Mesothelial cell of epicardium (in vitro differentiated cells): ENCODE measurements at places on chromosomes 5 and 9. TPM values are rescaled to one million over a fixed set of nuclear protein-coding genes. Genes with fewer than 3 reads are reported as not detected.

- DNase-seq = no peak
Observed at GRCh38 chr5:38607396-38607795, 51.0 kb upstream of the LIFR start.

GRCh38 chr5:163548649-163549048 lies 43.2 kb downstream of the MAT2B start:
- no peak for DNase-seq

- DNase-seq = no peak
Observed at GRCh38 chr5:148259288-148259687, 9.3 kb upstream of the SPINK13 start.

DNA sequence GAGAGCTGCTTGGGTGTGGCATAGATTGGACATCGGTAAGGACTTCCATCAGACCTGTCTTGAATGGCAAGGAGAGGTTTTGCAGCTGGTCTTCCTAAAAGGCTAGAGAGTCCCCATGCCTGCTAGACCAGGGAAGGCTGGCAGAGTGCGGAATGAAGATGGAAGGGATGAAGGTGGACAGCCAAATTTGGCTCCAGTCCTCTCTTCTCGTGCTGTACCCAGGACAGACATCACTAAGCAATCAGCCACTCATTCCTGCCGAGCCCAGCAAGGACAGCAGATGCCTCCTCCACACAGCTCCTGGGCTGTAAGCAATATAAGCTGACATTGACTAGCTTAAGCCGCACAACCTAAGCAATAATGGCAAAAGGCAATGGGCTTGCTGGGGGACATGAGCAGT lies 112.0 kb downstream of the OLFM1 start:
- no peak for DNase-seq

GRCh38 chr9:137391411-137391754 lies 31.6 kb downstream of the EXD3 start:
- no peak for DNase-seq

- DNase-seq = no peak
Observed at GRCh38 chr5:156147944-156148285, 179.0 kb upstream of the SGCD start.

DNA sequence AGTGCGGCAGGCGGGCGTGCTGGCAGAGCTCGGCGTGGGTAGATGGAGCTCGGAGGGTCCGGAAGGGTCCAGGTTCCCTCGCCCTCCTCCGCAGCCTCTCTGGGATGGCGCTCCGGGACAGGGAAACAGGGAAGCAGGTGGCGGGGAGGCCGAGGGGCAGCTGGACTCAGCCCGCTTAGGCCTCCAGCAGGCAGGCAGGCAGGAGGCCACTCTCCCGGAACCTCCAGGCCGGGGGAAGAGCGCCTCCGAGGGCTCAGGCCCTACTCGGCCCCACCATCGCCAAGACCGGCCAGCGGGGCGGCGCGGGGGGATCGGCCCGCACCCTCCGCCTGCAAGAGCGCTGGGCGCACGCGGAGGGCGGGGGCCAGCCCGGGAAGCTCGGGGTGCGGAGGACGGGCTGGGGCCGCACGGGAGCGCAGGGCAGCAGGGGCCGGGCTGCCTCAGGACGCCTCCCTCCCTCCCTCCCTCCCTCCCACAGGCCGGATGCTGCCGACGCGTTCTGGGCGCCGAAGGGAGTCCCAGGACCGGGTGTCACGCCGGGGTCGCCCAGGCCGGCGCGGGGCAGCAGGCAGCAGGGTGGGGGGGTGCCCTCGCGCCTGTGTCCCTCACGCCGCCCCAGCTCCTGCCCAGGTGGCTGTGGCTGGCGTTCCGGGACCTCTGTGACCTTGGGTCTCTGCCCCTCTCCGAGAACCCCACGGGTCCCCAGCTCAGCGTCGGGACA lies 977 bp downstream of the MGAT4B start:
- DNase-seq = no peak

- DNase-seq = no peak
Observed at GRCh38 chr5:78235289-78235688, 59.2 kb downstream of the AP3B1 start.

DNA sequence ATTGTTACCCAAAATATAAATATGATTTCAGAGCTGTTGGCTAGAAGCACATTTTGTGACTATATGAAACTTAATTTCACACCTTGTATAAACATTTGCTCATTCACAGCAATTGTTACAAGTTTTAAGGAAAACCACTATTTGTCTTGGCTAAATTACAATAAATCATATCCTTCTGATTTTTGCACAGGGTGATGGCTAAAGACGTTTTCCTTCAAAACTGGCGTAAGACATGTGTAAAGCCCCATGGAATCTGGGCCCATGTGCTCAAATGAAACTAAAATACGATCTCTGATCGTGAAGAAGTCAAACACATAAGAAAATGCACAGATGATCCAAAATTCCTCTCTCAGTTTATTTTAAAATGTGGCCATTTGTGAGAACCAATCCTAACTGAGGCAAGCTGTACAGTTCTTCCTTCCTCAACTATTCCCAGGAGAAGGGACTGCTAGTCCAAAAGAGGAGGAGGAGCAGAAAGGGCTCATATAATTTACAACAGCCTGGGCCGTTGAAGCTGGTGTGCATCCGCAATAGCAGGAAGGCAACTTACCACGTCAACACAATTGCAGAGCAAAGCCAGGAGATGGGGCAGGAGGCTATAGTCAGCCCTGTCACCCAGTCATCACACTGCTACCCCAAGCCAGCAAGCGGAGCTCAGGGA lies 98.4 kb downstream of the MED27 start:
- DNase-seq = no peak

DNA sequence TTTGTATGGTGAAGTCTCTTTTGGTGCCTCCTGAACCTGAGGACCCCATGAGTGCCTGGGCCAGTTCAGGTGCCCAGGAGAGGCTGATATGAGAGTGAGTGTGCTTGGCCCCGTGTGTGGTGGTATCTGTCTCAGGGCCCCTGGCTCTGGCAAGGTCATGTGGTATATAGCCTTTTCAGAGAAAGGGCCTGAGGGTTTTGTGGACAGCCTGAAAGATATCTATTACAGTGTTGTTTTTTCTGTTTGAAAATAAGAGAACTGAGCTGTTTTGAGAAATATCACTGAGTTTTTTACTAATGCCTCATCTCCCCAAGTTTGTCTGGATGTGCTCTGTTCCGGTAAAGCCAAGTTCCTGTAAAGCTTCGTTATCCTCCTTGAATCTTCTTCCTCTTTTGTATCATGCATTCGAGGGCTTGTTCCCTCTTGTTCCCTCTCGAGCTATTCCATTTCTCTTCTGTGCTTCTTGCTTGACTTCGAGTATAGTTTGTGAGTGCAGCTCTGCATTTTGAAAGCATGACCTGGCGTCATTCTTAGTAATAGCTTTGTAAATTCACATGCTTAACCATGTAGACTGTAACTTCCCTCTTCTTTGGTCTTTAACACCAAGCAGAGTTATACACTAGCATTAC lies 122.3 kb downstream of the MAST4 start:
- DNase-seq = no peak

DNA sequence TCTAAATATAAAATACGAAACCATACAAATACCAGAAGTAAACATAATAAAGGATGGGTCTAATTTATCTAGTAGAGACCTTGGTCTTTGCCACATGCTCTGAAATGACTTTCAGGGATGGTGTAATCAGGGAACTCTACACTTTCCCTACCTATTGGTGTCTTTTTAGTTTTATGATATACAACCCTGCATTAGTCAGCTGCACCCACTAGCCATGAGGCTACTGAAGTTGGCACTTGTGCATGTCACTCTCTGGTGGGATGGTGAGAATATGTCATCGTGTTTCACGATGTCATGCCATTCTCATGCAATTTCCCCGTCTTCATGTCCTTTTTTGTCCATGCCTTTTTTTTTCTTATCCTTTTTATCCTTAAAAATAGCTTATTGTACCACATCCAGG lies 234.9 kb upstream of the ACTBL2 start:
- no peak for DNase-seq

GRCh38 chr9:101176384-101176783 lies 147.9 kb downstream of the PLPPR1 start:
- no peak for DNase-seq

GRCh38 chr5:17794201-17794600 lies 159.9 kb downstream of the TAF11L14 start:
- no peak for DNase-seq

- no peak for DNase-seq
Observed at GRCh38 chr9:123061216-123061615, 27.7 kb downstream of the GPR21 start.

DNA sequence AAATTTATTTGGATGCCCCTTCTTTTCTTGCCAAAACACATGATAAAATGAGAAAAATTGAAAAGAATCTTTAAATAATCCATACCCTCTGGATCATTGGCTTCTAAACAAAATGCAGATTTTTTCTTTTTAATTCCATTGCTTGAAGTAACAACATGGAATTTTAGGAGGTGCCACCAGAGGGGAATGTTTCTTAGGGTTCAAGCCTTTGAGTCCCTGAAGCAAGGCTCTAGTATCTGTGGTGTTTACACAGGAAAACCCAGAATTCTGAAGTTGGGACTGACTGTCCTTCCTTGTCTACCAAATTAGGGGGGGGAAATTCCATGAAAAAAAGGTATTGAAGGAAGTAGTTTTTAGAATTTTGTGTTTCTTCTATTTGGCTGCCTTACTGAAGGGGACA lies 69.4 kb downstream of the LMNB1 start:
- no peak for DNase-seq

DNA sequence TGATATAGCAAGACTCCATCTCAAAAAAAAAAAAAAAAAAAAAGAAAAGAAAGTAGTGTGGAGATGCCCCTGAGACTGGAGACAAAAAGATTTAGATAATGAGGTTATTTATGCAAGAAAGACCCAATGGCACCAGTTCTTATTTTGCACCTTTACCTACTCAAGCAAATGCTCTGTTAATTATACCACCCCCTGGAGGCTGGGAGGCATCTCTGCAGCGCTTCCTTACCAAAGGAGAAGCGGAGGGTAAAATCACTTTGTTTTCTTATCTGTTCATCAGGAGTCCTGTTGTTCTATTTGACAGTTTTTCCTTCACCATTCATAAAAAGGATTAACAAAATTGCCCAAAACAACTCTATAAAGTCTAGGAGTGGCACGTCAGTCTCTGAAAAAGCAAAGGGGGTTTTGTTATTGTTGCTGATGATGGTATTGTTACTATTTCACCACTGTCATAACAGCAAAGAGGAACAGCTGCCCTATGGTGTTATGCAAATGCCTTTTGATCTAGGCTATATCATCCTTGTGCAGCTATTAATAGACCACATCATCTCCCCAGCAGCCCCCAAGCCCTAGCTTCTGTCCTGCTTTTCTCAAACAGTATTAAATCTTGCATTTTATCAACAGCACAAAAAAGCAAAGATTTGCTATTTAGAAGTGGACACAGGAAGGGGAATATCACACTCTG lies 174.0 kb downstream of the PALM2AKAP2 start:
- no peak for DNase-seq

DNA sequence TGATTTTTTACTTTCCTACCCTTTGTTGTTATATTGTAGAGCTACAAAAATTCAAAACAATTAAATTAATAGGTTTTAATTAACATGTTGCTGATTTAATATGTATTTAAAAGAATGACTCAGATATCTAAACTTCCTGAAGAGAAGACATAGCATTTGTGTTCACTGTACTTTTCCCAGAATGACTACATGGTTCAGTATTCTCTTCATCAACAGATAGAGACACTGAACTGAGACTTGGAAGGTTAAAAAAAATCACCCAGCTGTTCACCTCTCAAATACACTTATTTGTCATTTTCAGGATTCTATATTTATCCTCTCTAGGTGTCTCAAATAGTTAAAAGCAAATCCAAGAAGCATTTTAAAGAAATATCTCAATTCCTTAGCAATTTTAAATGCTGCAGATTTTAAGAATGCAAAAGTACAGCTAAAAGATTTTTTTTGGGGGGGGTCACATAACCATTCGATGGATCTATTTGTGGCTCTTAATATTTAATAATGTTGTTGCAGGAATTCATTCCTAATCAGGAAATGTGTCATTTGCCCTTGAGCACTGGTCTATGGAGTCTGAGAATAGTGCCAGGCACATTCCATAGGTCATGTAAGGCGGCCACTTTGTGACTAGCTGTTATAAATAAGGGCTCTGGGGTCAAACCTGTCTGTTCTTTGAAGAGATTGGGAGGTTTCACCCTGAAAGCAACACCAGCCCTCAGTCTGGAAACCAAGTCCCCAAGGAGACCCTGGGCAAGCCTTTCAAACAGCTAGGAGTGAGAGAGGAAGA lies 463.1 kb downstream of the NR2F1-AS1 start:
- no peak for DNase-seq

The HRH2 gene
- 2.1 to 2.8 TPM (median 2.6 TPM) in 3 replicates for total RNA-seq

The GAS1 gene
- 47.8 to 50.6 TPM (median 49.1 TPM) in 3 replicates for total RNA-seq

The DDX4 gene
- total RNA-seq = 0.18 TPM in 1 of 3 replicates, not detected in the others

The COMMD10 gene
- total RNA-seq = 22.6 to 25.7 TPM (median 23.3 TPM) in 3 replicates

The ERP44 gene
- total RNA-seq = 17.5 to 18.3 TPM (median 18.2 TPM) in 3 replicates

The SLC45A2 gene
- 0.45 to 0.63 TPM (median 0.62 TPM) in 3 replicates for total RNA-seq

The EPB41L4B gene
- total RNA-seq = 5.2 to 5.5 TPM (median 5.3 TPM) in 3 replicates

The CCDC187 gene
- total RNA-seq = 0.42 to 0.54 TPM (median 0.47 TPM) in 3 replicates

The DRD1 gene
- 0.34 to 0.54 TPM (median 0.40 TPM) in 3 replicates for total RNA-seq
